ENCODE measurements at places on chromosomes 7 and 10.

DNA sequence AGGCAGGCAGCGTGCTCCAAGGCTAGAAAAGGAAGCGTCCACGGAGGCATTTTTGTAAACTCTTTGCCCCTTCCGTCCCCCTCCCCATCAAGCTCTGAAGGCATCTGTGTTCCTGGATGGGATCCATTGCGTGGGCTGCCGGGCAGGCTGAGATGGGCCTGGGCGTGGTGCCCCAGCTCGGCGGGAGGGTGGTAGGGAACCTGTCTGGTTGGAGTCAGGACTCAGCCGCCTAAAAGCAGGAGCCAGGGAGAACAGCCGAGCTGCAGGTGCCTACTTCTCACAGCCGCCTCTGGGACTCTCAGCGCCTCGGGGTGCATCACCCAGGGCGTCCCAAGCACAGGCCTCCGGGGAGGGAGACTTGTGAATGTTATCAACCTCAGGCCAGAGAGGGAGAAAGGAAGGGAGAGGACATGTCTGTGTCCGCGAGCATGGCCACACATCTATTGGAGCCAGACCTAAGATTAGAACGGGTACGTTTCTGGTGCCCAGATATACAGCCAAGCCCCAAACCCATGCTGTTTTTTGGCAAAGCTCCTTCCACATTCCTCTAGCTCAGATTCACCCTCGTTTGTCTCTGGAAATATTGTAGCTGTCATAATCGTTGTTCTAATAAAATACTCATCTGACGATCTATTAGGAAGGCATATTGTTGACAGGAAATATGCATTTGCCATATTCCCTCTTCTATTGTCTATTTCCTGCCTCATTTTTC, 48.6 kb upstream of the CTBP2 start:
- no peak for DNase-seq

DNA sequence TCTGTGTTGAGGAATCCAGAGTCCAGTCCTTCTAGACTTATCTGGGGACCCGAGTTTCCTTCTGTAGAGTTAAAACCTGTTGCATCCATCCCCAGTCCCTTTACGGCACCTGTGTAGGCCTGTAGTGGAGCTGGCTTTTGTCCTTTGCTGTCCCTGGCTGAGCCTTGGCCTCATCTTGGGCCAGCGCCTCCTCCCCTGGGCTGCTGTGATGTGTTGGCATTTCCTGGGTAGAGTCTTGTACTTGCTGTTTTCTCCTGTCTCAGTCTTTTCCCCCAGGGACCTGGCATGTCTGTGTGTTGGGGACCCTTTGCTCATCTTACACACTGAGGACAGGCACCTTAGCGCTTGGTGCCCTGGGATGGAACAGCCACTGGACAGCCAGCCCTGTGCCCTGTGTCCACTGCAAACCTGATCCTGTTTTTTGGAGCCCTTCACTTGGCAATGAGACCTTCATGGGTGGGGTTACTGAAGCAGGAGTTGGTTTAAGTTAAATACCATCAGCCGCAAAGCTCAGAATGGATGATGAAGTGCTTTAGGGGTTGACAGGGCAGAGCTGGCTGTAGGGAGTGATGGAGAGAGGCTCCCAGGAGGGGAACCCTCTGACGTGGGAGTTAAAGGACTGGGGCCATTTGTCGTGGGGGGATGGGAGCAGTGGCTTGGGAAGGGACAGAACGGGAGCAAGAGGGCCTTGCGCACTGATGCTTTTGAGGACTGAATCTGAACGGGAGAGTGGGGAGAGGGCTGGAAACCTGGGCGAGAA, 50.9 kb downstream of the CUX1 start:
- DNase-seq, result no peak

- no peak for DNase-seq
Measured at GRCh38 chr10:37304036-37304435, 178.6 kb downstream of the ANKRD30A start.

DNA sequence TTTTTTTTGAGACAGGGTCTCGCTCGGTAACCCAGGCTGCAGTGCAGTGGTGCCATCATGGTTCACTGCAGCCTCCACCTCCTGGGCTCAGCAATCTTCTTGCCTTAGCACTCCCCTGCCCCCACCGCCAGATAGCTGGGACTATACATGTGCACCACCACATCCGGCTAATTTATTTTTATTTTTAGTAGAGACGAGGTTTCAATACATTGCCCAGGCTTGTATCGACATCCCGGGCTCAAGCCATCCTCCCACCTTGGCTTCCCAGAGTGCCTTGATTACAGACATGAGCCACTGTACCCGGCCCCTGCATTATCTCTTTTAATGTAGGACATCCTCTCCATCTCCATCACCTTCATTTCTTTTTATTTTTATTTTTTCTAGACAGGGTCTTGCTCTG, 213.3 kb downstream of the CUX1 start:
- DNase-seq, result no peak

DNA sequence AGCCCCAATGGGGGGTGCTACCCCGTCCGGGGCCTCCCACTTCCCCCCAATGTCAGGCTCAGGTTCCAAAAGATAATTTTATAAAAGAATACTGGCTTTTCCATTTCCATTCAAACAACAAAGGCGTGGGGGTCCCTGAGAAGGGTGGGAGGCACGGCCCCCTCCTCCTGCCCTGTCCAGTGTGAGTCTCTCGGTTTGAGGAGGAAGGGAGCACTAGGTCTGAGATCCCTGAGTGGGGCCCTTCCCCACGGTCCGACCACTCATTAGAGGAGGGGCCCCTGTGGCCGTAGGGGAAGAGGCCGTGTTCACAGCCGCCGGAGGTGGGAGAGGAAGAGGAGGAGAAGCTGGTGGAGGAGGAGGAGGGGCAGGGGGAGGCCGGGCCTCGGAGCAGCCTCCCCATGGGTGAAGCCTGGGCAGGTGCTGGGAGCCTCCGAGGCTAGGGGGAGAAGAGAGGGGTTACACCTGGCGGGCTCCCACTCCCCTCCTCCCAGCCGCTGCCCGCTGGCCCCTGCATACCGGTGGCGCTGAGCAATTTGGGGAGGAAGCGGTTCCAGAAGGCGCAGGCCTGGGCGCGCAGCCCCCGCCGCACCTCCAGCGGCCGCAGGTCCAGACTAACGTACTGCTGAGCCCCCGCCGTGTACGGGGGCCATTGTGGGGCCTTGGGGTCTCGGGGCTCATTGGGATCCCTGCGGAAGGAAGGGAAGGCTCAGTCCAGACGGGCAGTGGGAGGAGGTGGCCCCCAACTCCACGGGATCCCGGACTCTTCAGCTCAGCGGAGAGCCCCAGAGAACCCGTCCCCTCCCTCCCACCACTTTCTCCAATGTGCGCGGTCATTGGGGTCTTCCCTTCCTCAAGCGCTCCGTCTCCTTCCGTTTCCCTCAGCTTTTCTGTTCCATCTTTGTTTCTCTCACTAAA, 1.4 kb upstream of the UFSP1 start:
- DNase-seq, result no peak

Data from natural killer cell treated with Interleukin-12 subunit alpha and Interleukin-12 subunit beta and Interleukin-15 and Interleukin-18, amount 100 ng/mL, for 72 hours (primary cell).